ENCODE measurements at places on chromosomes 5 and 9.
A peak's percentile ranks its signal among the peaks of the same experiment; 100 is the strongest.

DNA sequence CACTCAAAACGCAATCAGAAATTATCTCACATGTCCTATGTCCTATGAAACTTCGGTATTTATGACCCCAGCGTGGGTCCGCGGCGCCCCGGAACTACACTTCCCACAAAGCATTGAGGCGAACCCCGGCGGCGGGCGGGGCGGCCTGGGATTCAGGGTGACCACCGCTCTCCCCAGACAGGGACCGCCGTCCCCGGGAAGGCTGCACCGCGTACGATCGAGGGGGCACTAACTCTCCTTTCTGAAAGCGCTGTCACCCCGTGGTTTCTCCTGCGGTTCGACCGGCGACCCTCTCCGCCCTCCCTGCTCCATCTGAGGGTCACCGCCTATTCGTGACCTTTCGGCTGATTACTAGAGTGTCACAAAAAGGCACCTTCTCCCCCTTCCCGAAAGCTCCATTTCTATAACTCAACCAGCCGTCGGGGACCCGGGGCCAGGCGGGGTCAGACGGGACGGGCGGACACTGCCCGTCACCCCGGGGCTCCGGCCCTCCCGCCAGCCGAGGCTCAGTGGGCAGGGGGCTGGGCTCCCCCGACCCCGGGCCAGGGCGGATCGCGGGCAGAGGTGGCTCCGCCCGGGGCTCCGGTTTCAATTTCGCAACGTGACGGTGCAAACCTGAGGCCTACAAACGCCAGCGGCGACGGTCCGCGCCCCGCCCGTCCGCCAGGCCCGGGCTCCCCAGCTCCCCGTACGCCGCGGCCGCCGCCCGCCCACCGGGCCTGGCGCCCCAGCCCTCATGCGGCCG lies 1.3 kb downstream of the ECPAS start:
- peak; percentile 61 for DNase-seq

DNA sequence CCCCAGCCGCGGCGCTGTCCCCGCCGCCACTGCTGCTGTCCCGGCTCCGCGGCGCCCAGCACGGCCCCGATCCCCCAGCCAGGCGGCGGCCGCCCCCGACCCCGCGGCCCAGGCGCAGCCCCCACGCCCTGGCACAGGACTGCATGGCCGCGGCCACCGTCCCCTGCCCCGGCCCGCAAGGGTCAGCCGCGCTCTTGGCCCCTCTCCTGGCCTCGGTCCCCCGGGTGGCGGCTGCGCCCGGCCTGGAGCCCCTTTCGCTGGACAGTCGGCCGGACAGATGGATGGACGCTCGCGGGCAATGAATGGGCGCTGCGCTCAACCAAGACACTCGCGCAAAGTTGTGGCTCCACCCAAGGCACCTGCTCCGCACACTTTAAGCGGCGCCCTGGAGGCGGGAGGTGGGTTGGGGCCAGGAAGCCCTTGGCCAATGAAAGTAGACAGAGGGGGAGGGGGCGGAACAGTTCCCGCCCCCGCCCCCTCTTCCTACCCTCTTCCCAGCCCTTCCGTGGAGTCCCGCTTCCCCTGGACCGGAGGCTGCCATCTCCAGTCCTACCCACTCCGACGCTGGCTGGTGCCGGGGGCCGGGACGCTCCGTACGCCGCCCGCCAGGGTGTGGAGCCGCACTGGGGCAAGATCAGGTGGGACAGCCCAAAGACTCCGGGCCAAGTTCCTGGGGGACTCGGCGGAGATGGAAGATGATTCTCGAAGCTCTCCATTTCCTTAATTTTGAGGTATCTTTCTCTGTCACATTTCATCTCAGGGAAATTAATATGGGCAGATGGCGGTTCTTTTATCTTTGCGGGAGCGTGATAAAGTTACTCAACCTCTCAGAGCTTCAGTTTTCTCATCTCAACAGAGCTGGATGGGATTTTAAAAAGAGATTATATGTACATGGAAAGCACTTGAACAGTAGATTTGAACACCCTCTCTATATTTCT lies at the start of gene GLDC:
TSS of gene GLDC (minus strand) at position 375 of the 938 bp plus-strand sequence. CDS start at position 145, 230 bp downstream.
- peak; percentile 2 for DNase-seq

DNA sequence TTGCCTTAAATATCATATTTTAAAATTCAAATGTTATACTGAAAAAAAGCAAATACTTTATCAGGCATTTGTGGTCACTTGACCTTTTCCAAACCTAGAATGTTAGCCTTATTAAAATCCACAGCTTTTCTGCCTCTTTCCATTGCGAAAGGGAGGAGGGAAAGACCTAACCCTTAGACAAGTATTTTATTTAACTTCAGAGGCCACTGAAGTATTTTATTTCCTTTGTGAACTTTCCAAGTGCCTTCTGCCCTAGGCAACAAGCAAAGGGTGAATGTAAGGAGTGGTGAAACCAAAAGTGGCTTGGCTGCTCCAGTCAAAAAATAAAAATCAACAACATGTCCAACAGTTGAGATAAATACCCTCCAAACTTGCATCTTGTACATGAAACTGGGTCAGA lies 376.1 kb downstream of the EFNA5 start:
- no peak for DNase-seq

DNA sequence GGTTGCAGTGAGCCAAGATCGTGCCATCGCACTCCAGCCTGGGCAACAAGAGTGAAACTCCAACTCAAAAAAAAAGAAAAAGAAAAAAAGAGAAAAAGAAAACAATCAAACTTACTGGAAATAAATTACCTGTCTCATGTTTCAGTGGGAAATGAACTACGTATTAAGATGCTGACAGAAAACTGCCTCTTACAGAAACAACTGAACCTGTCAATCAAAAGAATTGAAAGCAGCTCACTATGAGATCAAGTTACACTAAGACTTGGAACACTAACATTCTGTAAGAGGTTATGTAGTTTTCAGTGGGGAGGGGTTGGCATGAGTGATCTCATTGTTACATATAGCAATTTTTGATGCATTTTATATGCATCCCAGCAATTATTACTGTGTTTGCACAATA lies 64.4 kb upstream of the SPATA31E1 start:
- DNase-seq: no peak

GRCh38 chr9:20569525-20569924 lies 52.8 kb downstream of the MLLT3 start:
- no peak for DNase-seq

DNA sequence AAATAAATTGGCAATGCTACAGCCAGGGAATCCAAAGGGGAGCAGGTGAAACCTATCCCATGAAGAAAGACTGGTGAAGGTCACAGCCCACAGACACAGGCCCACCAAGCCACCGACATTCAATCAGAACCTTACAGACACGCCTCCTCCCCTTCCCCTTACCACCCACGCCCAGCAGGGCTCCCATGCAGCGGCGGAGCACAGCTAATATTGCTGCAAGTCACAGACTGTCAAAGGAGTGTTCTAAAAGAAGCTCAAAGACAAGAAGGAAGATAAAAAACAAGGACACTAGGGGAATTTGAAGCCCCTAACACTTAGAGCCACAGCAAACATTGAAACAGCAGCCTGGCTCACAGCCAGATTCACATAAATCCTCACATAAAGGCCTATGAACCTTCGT lies 91.2 kb downstream of the MED10 start:
- DNase-seq: no peak

DNA sequence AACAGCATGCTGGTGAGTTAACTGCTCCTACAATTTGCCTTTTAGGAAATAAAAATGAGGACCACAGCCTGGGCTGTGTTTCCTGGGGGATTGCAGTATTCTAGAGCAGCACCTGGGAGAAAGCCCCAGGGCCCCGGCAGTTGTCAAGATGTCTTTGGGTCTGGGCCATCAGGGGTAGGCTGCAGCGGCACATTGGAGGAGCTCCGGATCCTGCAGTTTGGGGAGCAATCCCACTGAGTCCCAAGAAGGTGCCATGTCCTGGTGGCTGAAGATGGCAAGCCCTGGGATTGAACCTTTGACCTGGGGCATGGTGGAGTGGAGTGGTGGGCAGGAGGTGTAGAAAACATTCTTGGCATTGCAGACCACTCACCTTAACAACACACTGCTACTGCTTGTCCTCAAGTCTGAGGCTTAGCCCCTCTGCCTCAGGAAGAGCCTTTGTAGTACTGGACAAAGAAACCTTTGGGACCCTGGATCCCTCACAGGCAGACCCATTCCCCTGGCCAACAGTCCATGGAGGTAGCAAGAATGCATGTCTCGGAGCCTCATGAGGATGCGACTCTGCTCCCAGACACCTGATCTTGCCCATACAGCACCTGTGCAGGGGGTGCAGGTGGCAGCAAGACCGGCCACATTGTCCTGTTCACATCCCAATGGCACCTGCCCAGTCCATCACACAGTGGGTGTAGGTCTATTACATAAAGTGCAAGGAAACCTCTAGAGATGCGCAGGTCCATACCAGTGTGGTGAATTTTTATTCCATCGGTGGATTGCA lies 159.1 kb upstream of the IRX2 start:
- DNase-seq: no peak

- no peak for DNase-seq
Measured at GRCh38 chr9:38687389-38687842, 32.5 kb downstream of the FAM240B start.

DNA sequence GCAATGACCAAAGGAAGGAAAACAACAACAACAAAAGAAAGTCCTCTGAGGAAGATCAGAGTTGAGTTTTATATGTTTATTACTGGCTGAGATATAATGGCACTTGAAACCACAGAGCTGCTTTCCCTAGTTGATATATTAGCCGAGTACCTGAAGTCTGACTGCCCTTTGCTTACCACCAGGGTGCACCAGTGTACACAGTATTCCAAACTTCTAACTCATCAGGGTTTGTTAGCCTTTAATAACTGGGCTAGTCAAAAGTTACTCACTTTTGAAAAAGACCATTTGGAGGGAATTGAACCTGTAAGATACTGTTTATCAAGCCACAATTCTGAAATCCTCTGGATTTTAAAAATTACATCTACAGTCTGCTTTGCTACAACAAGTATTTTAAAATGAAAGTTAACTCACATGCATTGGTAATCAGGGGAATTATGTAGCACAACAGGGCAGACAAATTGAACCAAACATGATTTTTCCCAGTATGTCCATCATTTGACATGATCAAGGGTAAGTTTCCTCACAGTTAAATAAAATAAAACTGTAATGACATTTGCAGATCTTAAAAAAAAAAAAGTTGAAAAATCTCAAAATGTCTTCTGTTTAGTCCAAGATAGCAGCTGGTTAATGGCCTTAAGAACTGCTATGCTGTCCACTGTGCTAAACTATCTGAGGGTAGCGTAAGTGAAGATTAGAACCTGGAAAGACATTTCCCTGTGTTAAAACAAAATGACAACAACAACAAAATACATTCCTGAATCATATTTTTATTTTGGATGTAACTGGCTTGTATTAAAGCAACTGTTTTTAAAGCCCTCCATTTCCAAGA lies 57.3 kb upstream of the C6 start:
- DNase-seq: peak; percentile 57

GRCh38 chr5:107563959-107564544 lies 106.7 kb downstream of the EFNA5 start:
- DNase-seq: no peak

GRCh38 chr5:33769968-33770367 lies 121.8 kb downstream of the ADAMTS12 start:
- no peak for DNase-seq

- no peak for DNase-seq
Measured at GRCh38 chr9:121773954-121774714, 122.7 kb downstream of the DAB2IP start.

DNA sequence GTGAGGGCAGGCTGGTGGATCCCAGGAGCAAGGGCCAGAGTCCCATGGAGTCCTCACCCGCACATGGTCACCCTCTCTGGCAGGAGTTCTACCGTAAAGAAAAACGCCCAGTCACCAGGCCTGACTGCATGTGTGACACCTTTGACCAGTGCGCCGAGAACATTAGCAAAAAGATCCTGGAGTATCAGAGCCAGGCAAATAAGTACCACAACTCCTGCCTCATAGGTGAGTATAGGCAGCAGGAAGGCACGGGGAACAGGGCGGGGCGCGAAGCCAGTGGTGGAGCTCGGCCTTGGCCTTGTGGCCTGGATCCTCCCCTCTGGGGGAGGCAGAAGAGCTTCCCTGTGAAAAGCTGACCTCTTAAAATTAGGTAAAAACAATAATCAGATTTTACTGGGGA lies 45.4 kb upstream of the TDRD7 start:
- no peak for DNase-seq

DNA sequence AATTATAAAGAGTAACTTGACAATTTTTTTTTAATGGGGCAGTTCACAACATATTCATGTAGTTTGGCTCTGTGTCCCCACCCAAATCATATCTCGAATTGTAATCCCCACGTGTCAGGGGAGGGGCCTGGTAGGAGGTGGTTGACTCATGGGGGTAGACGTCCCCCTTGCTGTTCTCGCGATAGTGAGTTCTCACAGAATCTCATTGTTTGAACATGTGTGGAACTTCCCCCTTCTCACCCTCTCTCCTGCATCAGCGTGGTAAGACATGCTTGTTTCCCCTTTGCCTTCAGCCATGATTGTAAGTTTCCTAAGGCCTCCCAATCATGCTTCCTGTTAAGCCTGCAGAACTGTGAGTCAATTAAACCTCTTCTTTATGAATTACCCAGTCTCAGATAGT lies 40.7 kb downstream of the FBXW11 start:
- no peak for DNase-seq

All from fibroblast of skin of scalp (primary cell).